Mammary microvascular endothelial cell (primary cell): ENCODE measurements at places on chromosomes 4 and X. TPM values are rescaled to one million over a fixed set of nuclear protein-coding genes. Genes with fewer than 3 reads are reported as not detected.

The NR3C2 gene
- 15.1 and 16.1 TPM in 2 replicates for total RNA-seq

The XAGE1A gene
- not detected in 2 replicates for total RNA-seq

The PRRG1 gene
- total RNA-seq: 25.2 and 30.4 TPM in 2 replicates

The TRIML2 gene
- total RNA-seq: 126 TPM in 2 replicates

The NEIL3 gene
- 5.8 and 8.1 TPM in 2 replicates for total RNA-seq
